Hair follicle dermal papilla cell (primary cell): ENCODE measurements at places on chromosomes 13 and 19. TPM values are rescaled to one million over a fixed set of nuclear protein-coding genes. Genes with fewer than 3 reads are reported as not detected.

Gene SLC17A7
- total RNA-seq, result 0.16 and 0.36 TPM in 2 replicates

Gene CTXN1
- 0.61 and 1.9 TPM in 2 replicates for total RNA-seq

Gene FOXA3
- total RNA-seq, result not detected in 2 replicates

Gene FBN3
- not detected in 2 replicates for total RNA-seq

Gene ZNF665
- total RNA-seq, result 5.2 and 7.5 TPM in 2 replicates

Gene NALCN
- 0.49 and 0.73 TPM in 2 replicates for total RNA-seq

Gene PLIN4
- under 0.01 and 0.16 TPM in 2 replicates for total RNA-seq

Gene CASP14
- total RNA-seq, result 0.12 TPM in 1 of 2 replicates, not detected in the other

Gene NOTCH3
- 6.9 and 14.4 TPM in 2 replicates for total RNA-seq
